ENCODE measurements at places on chromosomes 4 and X. TPM values are rescaled to one million over a fixed set of nuclear protein-coding genes. Genes with fewer than 3 reads are reported as not detected.

DNA sequence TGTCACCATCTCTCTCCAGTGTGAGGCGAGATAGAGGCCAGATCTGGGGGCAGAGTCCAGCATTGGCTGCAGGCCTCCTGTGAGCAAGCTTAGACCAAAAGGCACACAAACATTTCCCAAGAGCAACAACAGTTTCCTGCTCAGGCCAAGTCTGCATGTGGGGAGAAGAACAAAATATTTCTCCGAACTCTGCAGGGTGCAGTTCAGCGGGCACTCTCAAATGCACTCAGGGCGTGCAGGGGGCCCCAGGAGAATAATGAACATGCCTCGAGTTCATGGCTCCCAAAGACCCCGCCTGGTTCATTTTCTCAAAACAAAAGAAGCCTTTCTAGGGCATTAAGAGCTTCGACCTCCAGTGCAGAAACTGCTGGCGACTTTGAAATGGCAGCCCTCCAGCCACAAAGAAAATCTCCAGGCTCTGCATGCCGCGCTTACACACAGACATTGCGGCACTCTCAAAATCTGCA, 57.8 kb upstream of the HELT start:
- DNase-seq = peak; percentile 29

GRCh38 chrX:133774807-133775206, 210.6 kb downstream of the GPC3 start:
- DNase-seq = no peak

The BEX5 gene
- 3.7 TPM for total RNA-seq

The AFAP1 gene
- total RNA-seq = 29.5 TPM
